ENCODE measurements at places on chromosomes 2 and 18. TPM values are rescaled to one million over a fixed set of nuclear protein-coding genes. Genes with fewer than 3 reads are reported as not detected.

DDX18 gene
- total RNA-seq: 46.5 TPM

DTYMK gene
- total RNA-seq: 22.7 TPM

- H3K27ac ChIP-seq: no peak overlapping the region
- no peaks in the 10 kb centered on the region for H3K4me1 ChIP-seq
- H3K4me3 ChIP-seq: no peak overlapping the region
- DNase-seq: no peak
- H3K27me3 ChIP-seq: no peaks in the 10 kb centered on the region
Observed at GRCh38 chr2:223772363-223772762, 65.0 kb downstream of the AP1S3 start.

CHRND gene
- total RNA-seq: 83.7 TPM

POTEI gene
- not detected for total RNA-seq

KIAA2012 gene
- total RNA-seq: 0.31 TPM

- H3K4me1 ChIP-seq: peaks cover 12% of the 10 kb centered on the region
- H3K27me3 ChIP-seq: no peaks in the 10 kb centered on the region
- no peak overlapping the region for H3K4me3 ChIP-seq
- no peak for DNase-seq
Observed at GRCh38 chr2:75324861-75325284, 125.6 kb upstream of the TACR1 start.

FER1L5 gene
- 0.98 TPM for total RNA-seq

GRCh38 chr2:96832408-96832753 is 11.4 kb downstream of the ANKRD23 start:
- DNase-seq: no peak
- H3K4me1 ChIP-seq: peaks cover 20% of the 10 kb centered on the region
- peaks cover 58% of the 10 kb centered on the region for H3K36me3 ChIP-seq
- no peak overlapping the region for H3K4me3 ChIP-seq
- peak overlapping the region; percentile 29 for H3K27ac ChIP-seq
- H3K27me3 ChIP-seq: no peaks in the 10 kb centered on the region

EVA1A gene
- total RNA-seq: 6.9 TPM

ADRA2B gene
- 2.3 TPM for total RNA-seq

DNA sequence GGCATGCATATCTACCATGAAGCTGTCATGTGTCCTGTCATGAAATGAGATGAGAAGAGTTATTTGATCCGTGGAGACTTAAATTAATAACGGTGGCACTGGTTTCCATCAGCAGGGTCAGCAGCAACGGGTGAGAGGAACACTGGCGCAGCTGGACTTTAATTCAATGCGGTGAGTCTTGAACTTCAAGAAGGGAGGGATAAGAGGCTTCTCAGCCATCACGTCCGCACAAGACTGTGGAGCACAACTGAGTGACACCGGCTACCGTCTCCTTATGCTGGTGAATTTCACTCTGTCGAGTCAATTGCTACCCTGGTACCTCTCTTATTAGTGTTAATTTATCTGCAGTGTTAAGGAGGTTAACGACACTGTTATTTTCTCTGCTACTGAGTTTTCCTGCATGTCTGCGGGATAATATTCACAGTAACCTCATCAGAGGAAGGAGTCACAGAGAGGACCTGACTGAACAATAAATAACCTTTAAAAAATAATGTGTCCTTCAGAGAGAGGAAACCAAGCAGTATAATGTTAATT is 236.8 kb downstream of the EPHA4 start:
- H3K27ac ChIP-seq: no peak overlapping the region
- no peak for DNase-seq
- no peaks in the 10 kb centered on the region for H3K27me3 ChIP-seq
- no peak overlapping the region for H3K4me3 ChIP-seq
- H3K36me3 ChIP-seq: no peaks in the 10 kb centered on the region
- H3K4me1 ChIP-seq: no peaks in the 10 kb centered on the region

GRCh38 chr2:58609326-58609725 is 368.2 kb upstream of the FANCL start:
- no peak for DNase-seq
- H3K36me3 ChIP-seq: no peaks in the 10 kb centered on the region
- no peaks in the 10 kb centered on the region for H3K4me1 ChIP-seq
- no peak overlapping the region for H3K27ac ChIP-seq
- no peaks in the 10 kb centered on the region for H3K27me3 ChIP-seq

DNA sequence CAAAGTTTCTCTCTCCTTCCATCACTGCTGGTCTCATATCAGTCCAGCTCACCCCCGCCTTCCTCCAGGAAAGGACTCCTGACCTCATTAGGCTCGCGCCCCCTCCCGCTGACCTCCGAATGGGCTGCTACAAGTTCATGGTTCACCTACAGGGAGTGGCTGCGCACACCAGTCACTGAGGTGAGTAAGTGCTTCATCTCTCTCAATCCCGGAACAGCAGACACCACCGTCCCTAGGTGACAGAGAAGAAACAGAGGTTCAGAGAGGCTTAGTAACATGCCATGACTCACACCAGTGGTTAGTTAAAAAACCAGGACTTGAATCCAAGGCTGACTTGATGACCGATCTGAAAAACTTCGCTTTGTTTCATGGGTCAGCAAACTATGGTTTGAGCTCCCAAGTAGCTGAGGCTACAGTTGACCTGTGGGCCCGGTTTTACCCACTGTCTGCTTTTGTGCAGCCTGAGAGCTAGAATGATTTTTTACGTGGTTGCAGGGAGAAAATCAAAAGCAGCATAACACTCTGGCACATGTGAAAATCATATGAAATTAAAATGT is 42.0 kb downstream of the ZFP36L2 start:
- H3K4me3 ChIP-seq: no peak overlapping the region
- H3K27me3 ChIP-seq: no peaks in the 10 kb centered on the region
- no peaks in the 10 kb centered on the region for H3K36me3 ChIP-seq
- peaks cover 17% of the 10 kb centered on the region for H3K4me1 ChIP-seq

- H3K36me3 ChIP-seq: no peaks in the 10 kb centered on the region
- peaks cover 37% of the 10 kb centered on the region for H3K4me1 ChIP-seq
- no peaks in the 10 kb centered on the region for H3K27me3 ChIP-seq
- DNase-seq: peak; percentile 81
Observed at GRCh38 chr18:23238651-23239349, 103.5 kb downstream of the CABLES1 start.

SERPINB12 gene
- 0.62 TPM for total RNA-seq

- no peak overlapping the region for H3K27ac ChIP-seq
- peaks cover 18% of the 10 kb centered on the region for H3K4me1 ChIP-seq
- H3K4me3 ChIP-seq: no peak overlapping the region
- H3K36me3 ChIP-seq: no peaks in the 10 kb centered on the region
- no peak for DNase-seq
Observed at GRCh38 chr2:236748385-236748784, 178.8 kb downstream of the ACKR3 start.

- no peaks in the 10 kb centered on the region for H3K27me3 ChIP-seq
- H3K4me3 ChIP-seq: no peak overlapping the region
- DNase-seq: no peak
- H3K4me1 ChIP-seq: no peaks in the 10 kb centered on the region
Observed at GRCh38 chr2:134097740-134098139, 156.1 kb upstream of the MGAT5 start.
